PC-9 (cell line): ENCODE measurements at places on chromosomes 12 and 14.

DNA sequence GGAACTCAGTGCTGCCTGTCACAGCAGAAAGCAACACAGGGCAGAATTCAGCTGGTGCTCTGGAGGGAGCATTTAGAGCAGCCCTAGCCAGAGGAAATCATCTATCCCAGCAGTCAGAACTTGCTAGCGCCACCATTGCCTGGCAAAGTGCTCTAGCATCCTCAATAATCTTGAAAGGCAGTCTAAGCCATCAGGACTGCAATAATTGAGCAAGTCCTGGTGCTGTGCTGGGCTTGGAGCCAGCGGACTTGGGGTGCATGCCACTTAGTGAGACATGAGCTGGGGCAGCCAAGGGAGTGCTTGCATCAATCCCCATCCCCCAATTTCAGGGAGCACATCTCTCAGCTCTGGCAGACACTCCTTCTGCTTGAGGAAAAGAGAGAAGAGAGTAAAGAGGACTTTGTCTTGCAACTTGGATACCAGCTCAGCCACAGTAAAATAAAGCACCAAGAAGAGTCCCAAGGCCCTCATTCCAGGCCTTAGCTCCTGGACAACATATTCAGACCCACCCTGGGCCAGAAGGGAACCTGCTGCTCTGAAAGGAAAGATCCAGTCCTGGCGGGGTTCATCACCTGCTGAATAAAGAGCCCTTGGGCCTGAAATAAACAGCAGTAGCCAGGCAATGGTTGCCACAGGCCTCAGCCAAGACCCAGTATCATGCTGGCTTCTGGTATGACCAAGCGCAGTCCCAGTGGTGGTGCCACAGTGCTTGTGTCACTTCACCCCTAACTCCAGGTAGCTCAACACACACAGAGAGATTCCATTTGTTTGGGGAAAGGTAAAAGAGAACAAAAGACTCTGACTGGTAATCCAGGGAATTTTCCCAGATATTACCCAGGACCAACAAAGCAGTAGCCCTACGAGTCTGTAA lies 44.5 kb upstream of the ZDHHC17 start:
- no peak for DNase-seq

- DNase-seq = no peak
Observed at GRCh38 chr14:104436047-104436591, 143.4 kb upstream of the C14orf180 start.

- peak; percentile 78 for DNase-seq
Observed at GRCh38 chr12:127060310-127060847, 1206.6 kb upstream of the TMEM132C start.

GRCh38 chr14:71563492-71564153 lies 368.6 kb upstream of the RGS6 start:
- no peak for DNase-seq

GRCh38 chr14:100214770-100215083 lies 24.2 kb upstream of the YY1 start:
- no peak for DNase-seq

DNA sequence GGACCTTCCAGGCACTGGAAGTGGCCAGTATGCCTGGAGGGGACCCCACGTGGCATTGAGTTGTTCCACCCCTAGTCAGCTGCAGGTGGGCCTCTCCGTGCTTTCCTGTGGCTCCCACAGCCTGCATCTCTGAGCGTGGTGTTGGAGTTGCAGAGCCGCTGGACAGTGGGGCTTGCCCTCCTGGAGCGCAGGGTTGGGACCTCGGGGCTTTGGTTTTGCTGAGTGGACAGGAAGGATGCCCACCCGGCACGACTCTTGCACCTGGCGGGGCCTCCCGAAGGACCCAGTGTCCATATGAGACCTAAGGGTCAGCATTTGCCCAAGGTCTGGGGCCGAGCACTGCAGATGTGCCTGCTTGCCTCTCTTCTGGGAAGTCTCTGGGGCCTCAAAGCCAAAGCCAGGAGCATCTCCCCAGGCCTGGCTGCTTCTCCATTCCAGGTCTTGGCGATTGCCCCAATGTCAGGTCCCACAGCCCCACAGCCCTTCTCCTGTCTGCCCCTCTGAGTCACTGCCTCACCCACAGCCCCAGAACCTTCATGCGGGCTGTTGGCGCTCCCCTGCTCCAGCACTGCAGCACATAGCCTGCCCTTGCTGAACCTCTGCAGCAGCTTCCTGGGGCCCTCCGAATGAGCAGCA lies 1.5 kb downstream of the PACS2 start:
- DNase-seq = peak; percentile 4
